ENCODE measurements at places on chromosomes 6 and 20. TPM values are rescaled to one million over a fixed set of nuclear protein-coding genes. Genes with fewer than 3 reads are reported as not detected.
A peak's percentile ranks its signal among the peaks of the same experiment; 100 is the strongest.

DNA sequence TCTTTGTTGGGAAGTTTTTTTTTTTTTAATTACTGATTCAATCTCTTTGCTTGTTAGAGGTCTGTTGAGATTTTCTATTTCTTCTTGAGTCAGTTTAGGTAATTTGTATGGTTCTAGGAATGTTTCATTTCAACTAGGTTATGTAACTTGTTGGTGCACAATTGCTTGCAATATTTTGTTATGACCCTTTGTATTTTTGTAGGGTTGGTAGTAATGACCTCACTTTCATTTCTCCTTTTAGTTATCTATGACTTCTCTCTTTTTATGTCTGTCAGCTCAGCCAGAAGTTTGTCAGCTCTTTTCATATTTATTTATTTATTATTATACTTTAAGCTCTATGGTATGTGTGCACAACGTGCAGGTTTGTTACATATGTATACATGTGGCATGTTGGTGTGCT lies 51.1 kb upstream of the SLC24A3 start:
- H3K4me3 ChIP-seq: no peak overlapping the region
- no peaks in the 10 kb centered on the region for H3K36me3 ChIP-seq
- no peaks in the 10 kb centered on the region for H3K27me3 ChIP-seq

DNA sequence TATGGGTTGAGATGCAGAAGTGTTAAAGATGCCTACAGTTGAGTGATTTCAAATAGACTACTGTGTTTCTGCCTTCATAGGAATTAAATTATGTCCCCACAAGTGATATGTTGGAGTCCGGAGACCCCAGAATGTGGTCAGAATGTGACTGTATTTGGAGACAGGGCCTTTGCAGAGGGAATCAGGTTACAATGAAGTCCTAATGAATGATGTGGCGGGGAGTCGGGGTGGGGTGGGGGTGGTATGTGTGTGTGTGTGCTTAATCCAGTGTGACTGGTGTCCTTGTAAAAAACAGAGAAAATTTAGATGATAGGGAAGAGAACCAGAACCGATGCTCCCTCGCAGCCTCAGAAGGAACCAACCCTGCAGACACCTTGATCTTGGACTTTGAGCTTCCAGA lies 448.2 kb downstream of the QKI start:
- no peak for DNase-seq
- H3K4me1 ChIP-seq: peaks cover 5% of the 10 kb centered on the region
- no peak overlapping the region for H3K27ac ChIP-seq
- H3K4me3 ChIP-seq: no peak overlapping the region
- H3K36me3 ChIP-seq: no peaks in the 10 kb centered on the region
- no peaks in the 10 kb centered on the region for H3K27me3 ChIP-seq

- no peaks in the 10 kb centered on the region for H3K4me1 ChIP-seq
- no peak overlapping the region for H3K4me3 ChIP-seq
- no peaks in the 10 kb centered on the region for H3K27me3 ChIP-seq
- H3K36me3 ChIP-seq: no peaks in the 10 kb centered on the region
- H3K27ac ChIP-seq: no peak overlapping the region
Measured at GRCh38 chr20:47795214-47795907, 10.1 kb upstream of the SULF2 start.

TRAPPC3L gene
- total RNA-seq: 0.11 TPM

DNA sequence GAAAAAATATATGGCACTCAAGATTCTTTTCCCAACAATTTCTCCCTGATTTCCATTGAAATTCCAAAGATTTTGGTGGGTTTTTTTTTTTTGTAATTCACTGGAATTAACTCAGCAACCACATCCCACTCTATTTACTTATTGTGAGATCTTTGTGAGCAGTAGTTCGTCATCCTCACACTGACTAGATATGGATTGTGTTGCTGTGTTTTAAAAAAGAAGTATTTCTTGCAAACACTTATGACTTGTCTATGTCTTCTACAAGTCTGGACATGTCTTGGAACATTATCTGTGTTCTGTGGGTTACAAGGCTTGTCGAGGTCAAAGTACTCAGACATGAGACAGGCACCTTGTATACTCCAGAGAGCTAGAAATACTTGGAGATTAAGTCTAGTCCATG lies 7.3 kb upstream of the TENT5A start:
- H3K4me3 ChIP-seq: no peak overlapping the region
- no peak overlapping the region for H3K27ac ChIP-seq
- H3K36me3 ChIP-seq: no peaks in the 10 kb centered on the region

CD24 gene
- total RNA-seq: 2.8 TPM

DAAM2 gene
- total RNA-seq: 19.3 TPM

DNA sequence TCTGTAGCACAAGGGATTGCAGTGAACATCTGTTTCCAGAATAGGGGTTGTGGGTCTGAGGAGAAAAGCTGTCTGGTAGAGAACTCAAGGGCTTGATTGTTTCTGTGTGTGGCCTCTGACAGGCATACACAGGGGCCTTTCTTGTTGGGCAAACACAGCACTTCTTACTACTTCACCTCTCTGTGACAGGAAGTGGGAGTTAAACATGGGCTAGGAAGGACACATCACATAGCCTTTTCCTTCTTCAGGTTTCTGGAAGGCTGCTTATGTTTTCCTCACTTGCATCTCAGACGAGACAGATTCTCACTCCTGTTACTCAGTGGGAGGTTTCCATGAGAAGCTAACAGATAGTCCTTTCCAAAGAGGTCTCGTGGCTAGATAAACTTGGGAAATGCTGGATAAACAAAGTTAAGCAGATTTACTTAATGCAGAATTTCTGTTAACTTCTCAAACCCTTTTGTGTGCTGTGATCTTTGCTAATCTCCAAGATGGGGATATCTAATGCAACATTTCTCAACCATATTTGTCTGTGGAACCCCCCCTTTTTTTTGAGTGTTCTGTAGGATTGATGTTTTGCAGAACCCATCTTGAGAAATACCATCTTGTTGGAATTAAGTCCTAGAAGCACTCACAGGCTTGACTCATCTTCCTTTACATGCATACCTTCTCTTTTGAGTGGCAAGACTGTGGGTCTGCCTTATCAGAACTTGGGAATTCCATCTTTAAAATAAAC lies 41.9 kb upstream of the RNF8 start:
- no peaks in the 10 kb centered on the region for H3K27me3 ChIP-seq
- DNase-seq: no peak
- H3K36me3 ChIP-seq: peaks cover 7% of the 10 kb centered on the region
- H3K4me3 ChIP-seq: no peak overlapping the region

- H3K36me3 ChIP-seq: no peaks in the 10 kb centered on the region
- H3K27me3 ChIP-seq: no peaks in the 10 kb centered on the region
- H3K4me1 ChIP-seq: no peaks in the 10 kb centered on the region
- H3K4me3 ChIP-seq: no peak overlapping the region
Measured at GRCh38 chr6:109498936-109499335, 15.9 kb upstream of the ZBTB24 start.

ULBP2 gene
- 0.50 TPM for total RNA-seq

GRCh38 chr6:1615853-1616420 lies 6.2 kb downstream of the FOXC1 start:
- H3K27ac ChIP-seq: no peak overlapping the region
- no peak for DNase-seq
- H3K36me3 ChIP-seq: no peaks in the 10 kb centered on the region
- H3K4me1 ChIP-seq: no peaks in the 10 kb centered on the region

- H3K4me1 ChIP-seq: no peaks in the 10 kb centered on the region
- H3K4me3 ChIP-seq: no peak overlapping the region
- H3K27me3 ChIP-seq: no peaks in the 10 kb centered on the region
- H3K27ac ChIP-seq: no peak overlapping the region
Measured at GRCh38 chr6:20366082-20366830, 35.4 kb upstream of the E2F3 start.

SLC35D3 gene
- not detected for total RNA-seq

GRCh38 chr6:16318538-16318937 lies 80.2 kb downstream of the GMPR start:
- DNase-seq: no peak
- H3K27ac ChIP-seq: peak overlapping the region; percentile 18
- H3K4me3 ChIP-seq: no peak overlapping the region
- H3K36me3 ChIP-seq: no peaks in the 10 kb centered on the region
- peaks cover 66% of the 10 kb centered on the region for H3K4me1 ChIP-seq

DNA sequence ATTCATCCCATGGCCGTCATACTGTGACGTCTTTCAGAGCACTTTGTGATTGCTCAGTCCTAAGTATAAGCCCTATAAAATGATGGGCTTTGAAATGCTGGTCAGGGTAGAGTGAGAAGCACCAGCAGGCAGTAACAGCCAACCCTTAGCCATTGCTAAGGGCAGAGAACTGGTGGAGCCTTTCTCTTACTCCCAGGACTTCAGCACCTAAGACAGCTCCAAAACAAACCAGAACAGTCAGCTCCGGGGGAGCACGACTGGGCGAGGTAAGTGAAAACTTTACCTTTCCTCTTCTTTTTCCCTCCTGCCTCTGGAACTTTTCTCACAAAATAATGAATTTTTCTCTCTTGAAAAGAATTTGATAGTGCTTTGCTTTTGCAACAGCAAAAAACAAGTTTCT lies at the start of gene VIP:
TSS of gene VIP (plus strand) at position 104 of the 400 bp plus-strand sequence. CDS start 1,381 bp downstream, outside the sequence.
- H3K36me3 ChIP-seq: no peaks in the 10 kb centered on the region
- H3K4me3 ChIP-seq: no peak within 1 kb of the TSS
- H3K27me3 ChIP-seq: no peaks in the 10 kb centered on the region
- no peak for DNase-seq
- no peak within 1 kb of the TSS for H3K27ac ChIP-seq

GRCh38 chr6:138814179-138814834 lies 18.4 kb downstream of the ECT2L start:
- H3K36me3 ChIP-seq: no peaks in the 10 kb centered on the region
- H3K4me3 ChIP-seq: no peak overlapping the region
- no peaks in the 10 kb centered on the region for H3K27me3 ChIP-seq
- H3K4me1 ChIP-seq: peaks cover 4% of the 10 kb centered on the region

HLA-DQB2 gene
- total RNA-seq: 26.4 TPM

GRCh38 chr6:19432966-19433498 lies 404.1 kb upstream of the ID4 start:
- no peak overlapping the region for H3K4me3 ChIP-seq
- no peaks in the 10 kb centered on the region for H3K27me3 ChIP-seq
- H3K27ac ChIP-seq: no peak overlapping the region
- no peak for DNase-seq

DNA sequence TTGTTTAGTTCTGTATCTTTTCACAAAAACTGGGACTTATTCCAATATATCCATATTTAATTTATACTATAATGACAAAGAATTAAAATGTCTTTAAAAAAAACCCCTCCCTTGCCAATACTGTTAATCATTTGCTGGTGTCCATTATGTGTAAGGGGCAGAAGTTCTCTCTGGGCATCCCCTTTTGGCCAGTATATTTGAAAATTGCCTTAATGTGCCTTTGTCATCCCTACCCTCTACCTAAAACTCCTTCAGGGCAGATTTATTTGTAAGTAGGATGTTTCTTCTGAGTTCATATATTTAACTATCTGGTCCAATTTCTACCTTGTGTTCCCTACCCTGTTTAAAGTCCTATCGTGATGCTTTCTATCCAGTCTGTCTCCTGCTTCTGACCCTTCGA lies 62.9 kb downstream of the ARHGAP18 start:
- peaks cover 38% of the 10 kb centered on the region for H3K4me1 ChIP-seq
- no peak for DNase-seq
- no peaks in the 10 kb centered on the region for H3K36me3 ChIP-seq
- no peak overlapping the region for H3K4me3 ChIP-seq
- no peaks in the 10 kb centered on the region for H3K27me3 ChIP-seq

- DNase-seq: no peak
- no peaks in the 10 kb centered on the region for H3K27me3 ChIP-seq
- H3K36me3 ChIP-seq: no peaks in the 10 kb centered on the region
- no peak overlapping the region for H3K4me3 ChIP-seq
- H3K4me1 ChIP-seq: peaks cover 13% of the 10 kb centered on the region
- H3K27ac ChIP-seq: no peak overlapping the region
Measured at GRCh38 chr6:134676307-134677281, 273.3 kb downstream of the ALDH8A1 start.

NRSN1 gene
- not detected for total RNA-seq

DNA sequence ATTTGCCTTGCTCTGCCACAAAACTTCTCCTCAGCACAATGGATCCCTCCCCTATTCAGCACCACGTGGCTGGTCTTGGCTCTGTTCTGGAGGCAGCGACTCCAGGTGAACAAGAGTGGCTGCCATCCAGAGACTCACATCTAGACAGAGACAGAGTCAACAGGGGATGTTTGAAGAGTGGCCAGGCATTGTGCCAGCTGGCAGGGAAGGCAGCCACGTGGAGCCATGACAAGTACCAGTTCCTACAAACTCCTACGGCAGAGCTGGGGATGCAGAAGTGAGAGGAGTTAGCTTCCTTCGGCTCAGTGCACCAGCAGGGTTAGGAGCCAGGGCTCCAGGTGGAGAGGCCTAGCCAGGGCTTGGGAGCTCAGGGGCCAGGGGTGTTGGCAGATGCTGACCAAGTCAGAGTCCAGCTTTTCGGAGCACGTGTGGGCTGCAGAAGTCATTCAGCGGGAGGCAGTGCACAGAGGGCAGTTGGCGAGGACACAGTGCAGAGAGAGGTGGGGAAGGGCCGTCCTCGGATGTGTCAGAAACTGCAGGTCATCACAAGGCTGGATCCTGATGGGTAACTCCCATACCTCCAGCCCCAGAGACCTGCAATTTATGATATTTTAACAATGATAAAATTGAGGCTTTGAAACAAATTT lies 171.7 kb upstream of the PDE10A start:
- peaks cover 3% of the 10 kb centered on the region for H3K4me1 ChIP-seq
- H3K4me3 ChIP-seq: no peak overlapping the region
- H3K36me3 ChIP-seq: no peaks in the 10 kb centered on the region
- DNase-seq: peak; percentile 74
- H3K27me3 ChIP-seq: no peaks in the 10 kb centered on the region

ESR1 gene
- total RNA-seq: 2.4 TPM

DNA sequence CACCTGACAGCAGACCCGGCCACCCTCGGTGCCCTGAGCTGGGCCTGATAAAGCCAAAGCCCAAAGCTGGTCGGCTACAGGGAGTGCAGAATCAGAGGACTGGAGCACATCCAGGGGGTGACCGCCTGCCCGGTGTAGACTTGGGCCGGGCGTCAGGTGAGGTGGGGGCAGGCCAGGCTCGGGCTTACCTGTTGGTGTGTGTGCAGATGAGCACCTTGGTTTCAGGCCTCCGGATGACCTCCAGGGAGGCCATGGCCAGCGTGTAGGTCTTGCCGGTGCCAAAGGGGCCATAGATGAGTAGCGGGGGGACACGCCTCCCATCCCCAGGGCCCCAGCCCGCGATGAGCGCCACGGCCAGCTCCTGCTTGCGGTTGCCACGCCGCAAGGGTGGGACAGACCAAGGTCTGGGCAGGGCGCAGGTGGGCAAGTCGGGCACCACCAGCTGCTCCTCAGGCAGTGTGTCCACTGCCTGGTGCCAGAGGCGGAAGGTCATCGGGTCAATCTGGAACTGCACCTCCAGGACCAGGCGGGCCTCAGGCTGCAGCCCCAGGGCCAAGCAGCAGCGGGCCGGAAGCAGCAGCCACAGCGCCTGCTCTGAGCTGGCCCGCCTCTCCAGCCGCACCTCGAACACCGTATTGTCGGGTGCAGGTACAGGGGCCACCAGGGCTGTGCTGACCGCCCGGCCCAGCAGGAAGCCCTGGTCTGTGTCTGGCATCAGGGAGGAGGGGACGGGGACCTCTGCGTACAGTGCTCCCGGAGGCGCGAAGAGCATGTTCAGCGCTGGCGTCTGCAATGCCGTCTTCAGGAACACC lies 5.7 kb downstream of the HELZ2 start:
- H3K27me3 ChIP-seq: no peaks in the 10 kb centered on the region
- H3K4me1 ChIP-seq: peaks cover 6% of the 10 kb centered on the region
- H3K4me3 ChIP-seq: no peak overlapping the region
- H3K36me3 ChIP-seq: peaks cover 63% of the 10 kb centered on the region
- DNase-seq: no peak

GABRR2 gene
- 0.87 TPM for total RNA-seq
